ENCODE measurements at places on chromosomes 5 and 9.

DNA sequence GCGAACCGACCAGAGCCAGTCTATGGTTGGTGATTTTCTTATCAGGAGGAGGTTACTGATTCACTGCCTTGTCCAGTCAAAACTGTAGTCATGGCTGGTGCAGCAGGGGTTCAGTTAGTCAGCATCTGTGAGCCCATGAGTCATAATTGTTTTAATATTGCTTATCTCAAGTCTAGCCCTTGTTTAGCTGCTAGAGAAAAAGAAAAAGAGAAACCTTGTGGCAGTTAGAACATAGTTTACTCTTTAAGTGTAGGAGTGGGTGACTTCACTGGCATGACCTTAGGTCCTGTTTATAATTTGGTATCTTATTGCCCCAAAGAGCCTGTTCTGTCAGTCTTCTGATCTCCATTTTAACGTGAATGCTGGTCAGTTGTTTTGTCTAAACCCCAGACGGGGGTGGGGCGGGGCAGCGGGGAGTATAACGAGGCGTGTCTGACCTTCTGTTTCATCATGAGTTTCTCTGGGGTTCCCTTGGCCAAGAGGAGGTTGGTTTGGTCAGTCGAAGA, 76.9 kb upstream of the NFIL3 start:
- DNase-seq: no peak

DNA sequence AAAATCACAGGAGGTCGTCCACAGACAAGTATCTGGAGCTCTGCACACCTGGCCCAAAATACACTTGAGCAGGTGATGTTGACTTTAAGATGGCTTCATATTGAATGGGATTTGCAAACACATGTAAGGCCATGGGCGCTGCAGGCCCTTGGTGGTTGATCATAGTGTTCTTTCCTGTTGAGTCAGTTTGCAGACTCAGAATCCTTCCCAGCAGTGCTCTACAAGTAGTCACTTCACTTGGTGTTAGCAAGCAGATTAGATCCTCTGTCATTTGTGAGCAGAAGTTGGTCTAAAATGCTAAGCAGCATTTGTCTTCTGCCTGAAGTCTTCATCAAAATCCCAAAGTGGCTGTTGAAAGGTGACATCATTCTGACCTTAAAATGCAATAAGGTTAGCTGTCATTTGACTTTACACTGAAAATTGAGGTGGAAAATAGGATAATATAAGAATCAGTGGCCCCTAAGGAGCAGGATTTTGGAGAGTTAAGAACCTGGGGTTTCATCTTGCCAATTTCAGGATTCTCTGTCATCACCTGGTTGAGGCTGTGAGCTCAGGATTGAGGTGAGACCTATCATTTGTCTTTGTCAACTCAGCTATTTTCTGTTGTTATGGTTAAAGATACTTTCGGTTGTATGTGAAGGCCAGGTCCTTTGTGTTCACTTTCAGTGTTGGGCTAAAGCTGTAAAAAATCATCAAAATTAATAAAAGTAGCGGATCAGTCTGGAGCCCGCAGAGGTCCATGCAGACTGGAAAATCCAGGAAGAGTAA, 114.5 kb downstream of the LRRC70 start:
- no peak for DNase-seq

GRCh38 chr5:168991311-168991710, 309.6 kb downstream of the SLIT3 start:
- DNase-seq: no peak

GRCh38 chr5:38413696-38414095, 142.8 kb downstream of the LIFR start:
- no peak for DNase-seq

Data from activated CD4-positive, CD25-positive, alpha-beta regulatory T cell treated with anti-CD3 and anti-CD28 coated beads, Interleukin-2, amount 50 U/mL, for 16 hours (primary cell).